ENCODE measurements at places on chromosomes 4 and X. TPM values are rescaled to one million over a fixed set of nuclear protein-coding genes. Genes with fewer than 3 reads are reported as not detected.

Gene PITX2
- not detected for total RNA-seq

Gene HSFX3
- total RNA-seq, result not detected

Gene FAM50A
- 62.4 TPM for total RNA-seq

Gene ATOH1
- total RNA-seq, result not detected

Gene ARHGEF6
- total RNA-seq, result 121 TPM

Gene SPANXD
- total RNA-seq, result not detected

Gene MAGEE2
- total RNA-seq, result not detected

Gene AVPR2
- not detected for total RNA-seq

Gene ADAMTS3
- not detected for total RNA-seq

Gene MGAT4D
- total RNA-seq, result not detected

Gene CYLC1
- not detected for total RNA-seq

Gene SPANXA2
- total RNA-seq, result not detected

Gene FGF2
- 0.25 TPM for total RNA-seq

Gene TMSB15A
- 0.45 TPM for total RNA-seq

Gene SERPINA7
- total RNA-seq, result not detected

Gene LRIT3
- total RNA-seq, result 0.10 TPM

Gene HTATSF1
- total RNA-seq, result 63.7 TPM

Gene PAK3
- total RNA-seq, result 2.0 TPM

Gene PABPC1L2A
- total RNA-seq, result not detected

Gene ZNF674
- total RNA-seq, result 7.4 TPM

Gene CYBB
- total RNA-seq, result not detected

Gene OPRPN
- not detected for total RNA-seq

Gene PNMA5
- 0.23 TPM for total RNA-seq

Gene FAT1
- 0.03 TPM for total RNA-seq

Gene N4BP2
- total RNA-seq, result 22.5 TPM

Gene CEP135
- 18.0 TPM for total RNA-seq

Gene SLIT2
- not detected for total RNA-seq

Gene SOX3
- total RNA-seq, result not detected

Gene ATP8A1
- total RNA-seq, result 18.7 TPM

Gene SPINK2
- not detected for total RNA-seq

Gene FHDC1
- total RNA-seq, result 0.15 TPM

Gene GPAT3
- 27.2 TPM for total RNA-seq

Gene CCNB3
- total RNA-seq, result 0.98 TPM

Gene BEX5
- 5.2 TPM for total RNA-seq

Gene TMPRSS11A
- total RNA-seq, result not detected

Gene PLK4
- 43.8 TPM for total RNA-seq

Gene IL13RA1
- total RNA-seq, result not detected

Gene CENPE
- 52.9 TPM for total RNA-seq

Gene PARM1
- total RNA-seq, result not detected

Gene PIR
- 5.6 TPM for total RNA-seq

Gene BEND4
- 0.10 TPM for total RNA-seq

Gene RNF175
- not detected for total RNA-seq

Gene CRMP1
- total RNA-seq, result 0.35 TPM

Gene F8A3
- 0.40 TPM for total RNA-seq

Gene PAGE4
- not detected for total RNA-seq

Gene FRMD7
- total RNA-seq, result not detected

Gene TLL1
- not detected for total RNA-seq

Gene MAGEE1
- total RNA-seq, result 3.1 TPM

Gene ARHGAP6
- total RNA-seq, result not detected

Gene CENPVL2
- not detected for total RNA-seq

Gene PDZD4
- 0.88 TPM for total RNA-seq
